Activated T-cell treated with anti-CD3 and anti-CD28 coated beads for 4 hours (primary cell): ENCODE measurements at places on chromosomes 4 and X.
A peak's percentile ranks its signal among the peaks of the same experiment; 100 is the strongest.

DNA sequence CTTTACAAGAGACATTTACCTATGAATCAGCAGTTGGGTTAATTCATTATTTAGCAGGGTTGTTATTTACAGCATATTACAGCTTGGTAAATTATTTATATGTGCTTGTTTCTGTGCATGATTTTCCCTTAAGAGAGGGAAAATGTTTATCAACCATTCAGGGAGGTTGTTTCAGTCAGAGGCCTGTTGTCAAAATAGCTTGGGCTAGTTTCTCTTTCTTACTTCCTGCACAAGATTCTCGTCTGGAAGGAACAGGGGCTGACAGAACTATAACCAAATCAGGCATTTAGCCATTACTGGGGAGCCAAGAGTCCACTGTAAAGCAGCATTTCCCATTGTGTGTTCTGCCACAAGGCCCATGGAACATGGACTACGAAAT is 135.8 kb downstream of the HS6ST2 start:
- no peak for DNase-seq

DNA sequence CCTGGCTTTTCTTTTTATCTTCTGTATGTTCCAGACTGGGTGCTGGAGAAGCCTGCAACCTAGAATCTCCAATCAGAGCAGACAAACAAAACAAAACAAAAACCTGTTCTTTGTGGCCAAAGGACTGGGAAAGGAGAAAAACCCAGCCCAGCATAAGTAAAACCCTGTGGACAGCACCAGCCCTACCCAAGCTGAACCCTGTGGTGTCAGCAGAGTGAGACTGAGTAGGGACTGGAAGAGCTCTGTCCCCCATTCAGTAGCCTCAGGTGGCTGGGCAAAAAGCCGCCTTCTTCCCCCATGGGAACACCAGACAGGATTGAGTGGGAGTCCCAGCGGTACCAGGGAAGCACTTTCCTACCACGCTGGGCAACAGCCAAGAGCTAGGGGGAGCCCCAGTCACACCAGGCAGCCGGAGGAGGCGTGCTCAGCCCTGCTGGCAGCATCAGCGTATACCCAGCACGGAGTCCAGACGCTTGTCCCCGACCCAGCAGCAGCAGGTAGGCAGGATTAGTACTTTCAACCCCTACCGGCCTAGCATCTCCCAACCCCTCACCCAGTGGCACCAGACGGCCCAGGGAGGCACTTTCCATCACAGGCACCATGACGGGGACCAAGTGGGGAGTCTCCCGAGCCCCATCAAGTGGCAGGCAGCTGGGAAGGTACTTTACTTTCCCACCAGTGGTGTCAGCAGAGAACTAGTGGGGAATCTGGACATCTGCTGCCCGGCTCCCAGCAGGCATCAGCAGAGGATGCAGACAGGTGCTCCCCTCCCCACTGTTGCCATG is 8.6 kb upstream of the JADE3 start:
- DNase-seq: peak; percentile 17

DNA sequence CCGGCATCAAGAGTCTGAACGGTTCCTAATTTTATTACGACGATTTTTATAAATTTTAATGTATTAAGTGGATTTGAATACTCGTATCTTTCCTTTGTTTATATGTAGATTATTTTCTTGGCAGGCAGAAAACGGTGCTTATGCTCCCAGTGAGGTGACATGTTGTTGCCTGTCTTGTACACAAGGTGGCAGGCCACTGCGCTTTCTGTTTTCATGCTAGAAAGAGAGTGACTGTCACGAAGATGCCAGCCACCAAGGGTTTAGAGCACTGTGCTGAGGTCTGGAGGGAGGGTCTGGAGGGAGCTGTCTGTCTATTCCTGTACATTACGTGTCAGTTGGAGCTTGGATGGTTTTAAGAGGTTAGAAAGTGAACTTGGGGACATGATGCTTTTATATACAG is 87.7 kb downstream of the SHROOM2 start:
- DNase-seq: peak; percentile 2

DNA sequence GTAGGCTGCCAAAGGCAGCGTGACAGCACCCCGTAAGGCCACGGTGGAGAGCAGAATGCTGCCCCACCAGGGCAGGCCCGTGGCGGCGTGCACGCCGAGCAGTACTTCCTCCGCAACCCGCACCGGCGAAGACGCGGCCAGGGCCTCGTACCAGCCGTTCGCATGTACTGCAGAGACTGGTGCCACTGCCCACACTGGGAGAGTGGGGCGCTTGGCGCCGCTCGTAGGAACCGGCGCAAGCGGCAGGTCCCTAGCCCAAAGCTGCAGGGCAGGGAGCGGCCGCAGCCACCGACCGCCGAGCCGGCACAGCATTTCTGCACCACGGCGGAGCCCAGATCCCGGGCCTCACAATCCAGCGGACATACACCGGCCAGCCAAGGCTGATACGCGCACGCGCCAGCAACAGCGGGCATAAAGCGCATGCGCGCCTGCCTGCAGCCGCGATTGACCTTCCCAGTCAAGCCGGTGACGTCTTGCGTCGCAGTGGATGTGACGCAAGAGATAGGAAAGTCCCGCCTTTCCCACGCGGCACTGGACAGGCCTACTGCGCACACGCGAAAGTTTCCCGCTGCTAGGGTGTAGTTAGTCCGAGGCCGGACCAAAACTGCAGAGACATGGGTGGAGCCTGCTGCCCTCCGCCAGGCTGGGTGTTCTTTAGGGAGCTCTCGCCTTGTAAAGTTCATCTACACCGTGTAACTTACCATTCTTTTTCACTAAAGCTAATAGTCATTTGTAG is at the start of gene COX18:
TSS of gene COX18 (minus strand) at position 379 of the 736 bp plus-strand sequence. CDS start at position 312, 67 bp downstream.
- peak; percentile 93 for DNase-seq

DNA sequence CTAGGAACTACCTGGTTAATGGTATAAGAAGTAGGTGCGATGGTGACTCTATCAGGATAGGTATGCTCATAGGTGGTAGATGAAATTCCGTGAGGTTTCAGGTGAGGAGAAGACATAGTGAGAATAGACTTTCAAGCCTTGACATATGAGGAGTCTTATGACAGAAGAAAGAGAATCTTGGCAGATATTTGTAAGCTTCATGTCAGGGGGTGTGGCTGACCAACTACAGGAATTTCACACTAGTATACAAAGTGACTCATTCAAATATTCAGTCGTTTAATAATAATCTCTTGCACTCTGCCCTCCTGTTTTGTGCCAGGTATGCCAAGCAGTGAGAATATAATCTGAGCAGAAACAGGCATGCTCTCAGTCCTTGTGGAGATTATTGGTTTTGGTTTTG is 22.8 kb downstream of the PACRGL start:
- no peak for DNase-seq
